GM18507 (cell line): ENCODE measurements at places on chromosomes 6 and 20.

DNA sequence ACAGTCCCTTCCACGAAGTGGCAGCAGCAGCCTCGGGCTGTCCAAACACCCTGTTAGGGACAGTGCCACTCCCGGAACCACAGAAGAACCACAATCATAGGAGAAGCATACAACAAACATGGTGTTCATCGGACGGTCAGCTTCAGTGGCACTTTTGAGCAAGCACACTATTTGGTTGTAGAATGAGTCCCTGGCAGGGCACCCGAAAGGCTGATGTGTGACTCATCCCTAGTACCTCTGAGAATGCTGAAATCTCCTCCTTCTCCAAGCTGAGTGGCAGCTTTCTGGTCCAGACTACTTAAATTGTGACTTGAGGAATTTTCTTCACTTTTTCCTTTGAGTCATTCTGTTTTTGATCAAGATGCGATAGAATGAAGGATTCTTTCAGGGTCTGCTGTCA is 282.5 kb downstream of the ESR1 start:
- DNase-seq = no peak

GRCh38 chr6:36544228-36544627 is 3.1 kb downstream of the STK38 start:
- DNase-seq = no peak

DNA sequence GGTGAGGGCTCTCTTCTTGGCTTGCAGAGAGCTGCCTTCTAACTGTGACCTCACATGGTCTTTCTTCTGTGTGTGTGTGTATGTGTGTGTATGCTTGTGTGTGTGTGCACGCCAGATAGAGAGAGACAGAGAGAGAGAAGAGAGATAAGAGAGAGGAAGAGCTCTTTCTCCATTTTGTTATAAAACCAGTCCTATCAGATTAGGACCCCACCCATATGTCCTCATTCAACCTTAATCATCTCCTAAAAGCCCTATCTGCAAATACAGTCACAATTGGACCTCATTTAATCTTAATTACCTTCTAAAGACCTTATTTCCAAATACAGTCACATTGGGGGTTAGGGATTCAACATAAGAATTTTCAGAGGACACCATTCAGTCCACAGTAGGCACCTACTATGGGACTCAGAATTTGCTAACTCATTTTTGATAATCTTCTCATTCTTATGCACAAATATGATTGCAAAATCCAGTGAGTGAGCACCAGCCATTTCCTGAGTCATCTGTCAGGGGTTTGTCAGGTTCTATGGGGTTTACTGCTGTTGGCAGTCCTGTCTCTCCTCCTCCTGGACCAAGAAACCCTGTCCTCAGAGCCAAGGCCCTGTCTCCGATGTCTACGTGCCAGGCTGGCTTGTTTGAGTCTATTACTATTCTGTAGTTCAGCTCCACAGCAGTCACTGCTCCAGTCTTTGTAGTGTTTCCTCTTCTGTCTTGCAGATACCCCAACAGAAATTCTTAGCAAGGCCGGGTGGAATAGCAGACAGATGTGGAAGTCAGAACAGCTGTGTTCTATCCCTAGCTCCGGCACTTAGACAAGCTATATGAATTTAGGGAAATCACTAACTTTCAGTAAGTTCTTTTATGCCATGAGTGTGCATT is 59.0 kb upstream of the FAM184A start:
- DNase-seq = no peak

DNA sequence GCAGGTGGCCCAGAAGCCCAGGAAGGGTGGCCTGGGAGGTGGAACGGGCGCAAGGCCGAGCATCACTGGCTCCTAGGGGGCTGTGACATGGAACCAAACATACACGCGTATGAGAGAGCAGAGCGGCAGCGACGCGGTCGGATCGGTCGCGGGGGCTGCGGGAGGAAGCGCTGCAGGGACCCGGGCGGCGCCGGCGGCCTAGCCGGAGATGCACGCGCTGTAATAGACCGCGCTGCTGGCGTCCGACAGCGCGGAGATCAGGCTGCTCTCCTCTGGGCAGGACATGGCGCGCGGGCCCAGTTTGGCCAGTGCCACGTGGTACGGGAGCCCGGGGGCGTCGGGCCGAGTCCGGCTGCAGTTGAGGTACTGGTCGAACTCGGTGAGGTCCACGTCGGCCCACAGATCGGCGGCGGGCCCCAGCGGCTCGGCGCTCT is 1.5 kb downstream of the SOX18 start:
- DNase-seq = no peak

GRCh38 chr6:142008016-142008735 is 124.5 kb upstream of the GJE1 start:
- no peak for DNase-seq

- no peak for DNase-seq
These were observed 386.8 kb downstream of the SAMD5 start for GRCh38 chr6:147895272-147895671.

DNA sequence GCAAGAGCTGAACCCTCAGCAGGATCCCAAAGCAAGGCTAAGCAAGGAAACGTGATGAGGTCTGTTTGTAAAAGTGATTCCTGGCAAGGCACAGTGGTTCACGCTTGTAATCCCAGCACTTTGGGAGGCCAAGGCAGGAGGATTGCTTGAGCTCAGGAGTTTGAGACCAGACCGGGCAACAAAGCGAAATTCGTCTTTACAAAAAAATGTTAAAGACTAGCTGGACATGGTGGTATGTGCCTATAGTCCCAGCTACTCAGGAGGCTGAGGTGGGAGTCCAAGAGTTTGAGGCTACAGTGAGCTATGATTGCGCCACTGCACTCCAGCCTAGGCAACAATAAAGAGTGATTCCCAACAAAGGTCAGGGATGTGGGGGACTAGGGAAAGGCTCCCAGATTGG is 4.1 kb upstream of the XKR7 start:
- DNase-seq = no peak

- no peak for DNase-seq
These were observed 312.8 kb downstream of the RFPL4B start for GRCh38 chr6:112659912-112660311.

DNA sequence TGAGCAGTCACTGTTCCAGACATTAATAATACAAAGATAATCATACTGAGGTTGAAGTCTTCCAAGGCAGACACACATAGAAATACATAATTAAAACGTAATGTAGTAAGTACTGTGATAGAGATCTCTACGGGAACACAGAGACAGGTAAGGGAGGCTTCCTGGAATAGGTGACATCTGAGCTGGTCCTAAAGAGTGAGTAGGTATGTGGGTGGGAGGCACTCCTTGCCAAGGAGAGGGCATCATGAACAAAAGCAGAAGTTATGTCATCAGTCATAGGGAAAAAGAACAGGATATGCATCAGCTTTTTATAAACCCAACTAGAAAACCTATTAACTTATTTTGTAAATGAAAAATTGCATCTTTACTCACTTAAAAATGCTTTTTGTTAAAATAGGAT is 110.0 kb downstream of the MAP7 start:
- no peak for DNase-seq

DNA sequence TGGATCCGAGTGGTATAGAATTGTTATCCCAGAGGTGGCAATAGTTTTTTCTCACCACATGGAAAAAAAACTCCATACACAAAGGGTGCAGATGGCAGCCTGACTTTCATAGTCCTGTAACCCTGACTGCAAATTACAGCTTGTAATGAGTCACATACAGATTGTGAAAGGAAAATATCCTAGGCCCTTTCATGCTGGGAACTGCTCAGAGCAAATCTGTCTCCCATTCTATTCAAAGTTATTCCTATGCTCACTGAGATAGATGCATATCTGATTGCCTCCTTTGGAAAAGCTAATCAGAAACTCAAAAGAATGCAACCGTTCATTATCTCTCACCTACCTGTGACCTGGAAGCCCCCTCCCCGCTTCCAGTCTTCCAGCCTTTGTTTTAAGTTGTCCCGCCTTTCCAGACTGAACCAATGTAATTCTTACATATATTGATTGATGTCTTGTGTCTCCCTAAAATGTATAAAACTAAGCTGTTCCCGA is 108.7 kb upstream of the MAP3K4 start:
- no peak for DNase-seq

GRCh38 chr6:147361311-147361981 is 147.0 kb upstream of the SAMD5 start:
- no peak for DNase-seq

DNA sequence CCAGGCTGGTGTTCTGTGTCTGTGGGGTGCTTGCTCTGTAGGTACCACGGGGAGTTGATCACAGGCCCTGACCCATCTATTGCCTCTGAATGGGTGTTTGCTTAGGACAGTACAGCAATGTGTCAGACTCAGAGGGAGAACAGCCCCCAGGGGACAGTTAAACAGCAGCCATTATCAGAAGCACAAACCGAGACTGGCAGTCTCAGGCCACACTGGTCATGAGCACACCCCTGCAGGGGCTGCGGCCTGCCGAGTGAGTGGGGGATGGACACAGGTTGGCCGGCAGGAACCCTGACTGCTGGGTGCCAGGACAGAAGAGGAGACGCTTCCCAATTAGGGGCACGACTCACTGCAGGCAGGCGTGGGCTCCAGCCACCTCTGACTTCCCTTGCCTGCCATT is 395.6 kb downstream of the CDH4 start:
- no peak for DNase-seq

DNA sequence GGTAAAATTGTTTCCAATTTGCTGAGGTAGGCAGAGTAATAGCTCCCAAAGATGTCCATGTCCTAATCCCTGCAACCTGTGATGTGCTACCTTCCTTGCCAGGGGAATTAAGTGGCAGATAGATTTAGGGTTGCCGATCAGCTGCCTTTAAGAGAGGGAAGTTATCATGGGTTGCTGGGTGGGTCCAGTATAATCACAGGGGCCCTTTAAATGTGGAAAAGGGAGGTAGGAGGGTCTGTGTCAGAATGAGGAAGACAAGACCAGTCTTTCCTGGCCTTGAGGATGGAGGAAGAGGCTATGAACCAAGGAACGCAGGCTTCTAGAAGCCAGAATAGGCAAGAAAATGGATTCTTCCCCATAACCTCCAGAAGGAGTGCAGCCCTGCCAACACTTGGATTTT is 50.7 kb downstream of the CTCFL start:
- DNase-seq = no peak

DNA sequence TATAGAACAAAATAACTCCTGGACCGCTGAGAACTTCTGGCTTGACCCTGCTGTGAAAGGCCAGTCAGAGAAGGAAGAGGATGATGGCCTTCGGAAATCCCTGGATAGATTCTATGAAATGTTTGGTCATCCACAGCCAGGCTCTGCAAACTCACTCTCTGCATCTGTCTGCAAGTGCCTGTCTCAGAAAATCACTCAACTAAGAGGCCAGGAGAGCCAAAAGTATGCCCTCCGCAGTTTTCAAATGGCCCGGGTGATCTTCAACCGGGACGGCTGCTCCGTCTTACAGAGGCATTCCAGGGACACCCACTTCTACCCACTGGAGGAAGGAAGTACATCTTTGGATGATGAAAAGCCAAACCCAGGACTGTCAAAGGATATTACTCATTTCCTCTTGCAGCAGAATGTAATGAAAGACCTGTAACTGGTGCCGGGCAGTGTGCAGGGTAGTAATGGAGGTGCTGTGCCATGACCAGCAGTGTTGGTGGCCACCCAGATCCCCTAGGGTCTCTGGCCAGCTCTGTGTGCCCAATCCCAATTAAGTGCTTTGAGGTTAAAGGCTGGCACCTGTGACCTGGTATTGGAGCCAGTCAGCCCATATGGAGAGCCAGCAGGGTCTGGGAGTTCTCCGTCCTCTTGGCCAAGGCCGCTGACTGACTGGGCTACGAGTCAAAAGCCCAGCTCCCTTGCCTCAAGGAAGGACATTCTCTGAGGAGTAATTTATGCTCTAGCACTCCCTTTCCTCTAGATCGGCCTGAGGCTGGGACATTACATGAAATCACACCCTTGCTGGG is 87.1 kb downstream of the TRMT6 start:
- DNase-seq = no peak

DNA sequence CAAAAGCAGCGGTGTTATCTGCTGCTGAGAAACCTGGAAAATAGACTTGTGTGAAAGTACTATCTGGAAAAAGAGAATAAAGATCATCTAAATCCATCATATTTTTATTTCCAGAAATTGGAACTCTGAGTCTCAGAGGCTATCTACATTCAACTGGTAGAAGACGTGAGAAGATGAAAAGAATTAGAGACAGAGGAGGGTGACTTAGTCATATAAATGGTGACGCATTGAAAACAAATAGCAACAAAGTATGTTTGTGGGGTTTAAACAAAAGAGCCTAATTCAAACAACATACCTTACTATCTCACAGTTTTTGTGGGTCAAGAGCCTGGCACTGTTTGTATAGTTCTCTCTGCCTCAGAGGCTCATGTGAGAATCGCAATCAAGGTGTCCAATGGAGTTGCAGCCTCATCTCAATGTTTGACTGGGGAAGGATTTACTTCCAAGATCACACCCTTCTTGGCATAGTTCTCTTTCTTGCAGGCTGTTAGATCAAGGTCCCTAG is 757.1 kb upstream of the SLC35B3 start:
- DNase-seq = no peak
